ENCODE measurements at places on chromosomes 5 and 9.

DNA sequence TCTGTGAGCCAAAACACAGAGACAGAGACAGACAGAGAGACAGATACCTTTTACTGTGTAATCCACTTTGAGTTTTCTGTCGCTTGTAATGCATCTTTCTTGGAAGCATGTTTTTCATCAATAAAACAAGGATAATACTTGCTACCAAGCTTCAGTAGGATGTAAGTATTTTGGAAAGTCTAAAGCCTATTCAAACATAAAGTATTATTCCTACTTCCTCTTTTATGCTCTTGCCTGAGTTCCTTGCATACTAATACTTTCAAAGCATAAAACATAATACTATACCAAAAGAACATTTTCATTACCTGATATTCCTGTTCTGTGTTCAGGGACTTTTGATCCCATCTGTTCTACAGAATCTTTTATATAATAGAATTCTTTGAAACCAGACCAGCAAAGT, 64.5 kb upstream of the SLC30A5 start:
- no peak for DNase-seq

- DNase-seq: peak; percentile 29
Measured at GRCh38 chr9:130995086-130996011, 13.6 kb upstream of the LAMC3 start.

DNA sequence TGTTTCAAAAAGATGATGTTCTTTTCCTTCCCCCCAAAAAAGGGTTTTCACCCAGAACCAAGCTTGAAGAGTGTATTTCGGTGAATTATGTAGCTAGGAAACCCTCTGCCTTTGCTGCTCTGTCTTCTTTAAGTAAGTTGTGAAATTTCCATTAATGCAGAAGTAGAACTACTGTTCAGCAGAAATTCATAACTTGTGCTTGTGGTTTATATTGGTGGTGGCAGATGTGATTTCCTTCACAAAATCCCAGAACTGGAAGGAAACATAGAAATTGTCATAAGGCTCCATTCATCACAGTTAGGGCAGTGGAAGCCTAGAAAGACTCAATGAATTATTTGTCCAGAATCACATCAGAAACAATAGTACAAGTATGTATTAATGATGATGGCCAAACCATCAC, 42.1 kb upstream of the DAB2 start:
- DNase-seq: no peak

GRCh38 chr5:61599370-61600122, 267.5 kb downstream of the ZSWIM6 start:
- peak; percentile 48 for DNase-seq

DNA sequence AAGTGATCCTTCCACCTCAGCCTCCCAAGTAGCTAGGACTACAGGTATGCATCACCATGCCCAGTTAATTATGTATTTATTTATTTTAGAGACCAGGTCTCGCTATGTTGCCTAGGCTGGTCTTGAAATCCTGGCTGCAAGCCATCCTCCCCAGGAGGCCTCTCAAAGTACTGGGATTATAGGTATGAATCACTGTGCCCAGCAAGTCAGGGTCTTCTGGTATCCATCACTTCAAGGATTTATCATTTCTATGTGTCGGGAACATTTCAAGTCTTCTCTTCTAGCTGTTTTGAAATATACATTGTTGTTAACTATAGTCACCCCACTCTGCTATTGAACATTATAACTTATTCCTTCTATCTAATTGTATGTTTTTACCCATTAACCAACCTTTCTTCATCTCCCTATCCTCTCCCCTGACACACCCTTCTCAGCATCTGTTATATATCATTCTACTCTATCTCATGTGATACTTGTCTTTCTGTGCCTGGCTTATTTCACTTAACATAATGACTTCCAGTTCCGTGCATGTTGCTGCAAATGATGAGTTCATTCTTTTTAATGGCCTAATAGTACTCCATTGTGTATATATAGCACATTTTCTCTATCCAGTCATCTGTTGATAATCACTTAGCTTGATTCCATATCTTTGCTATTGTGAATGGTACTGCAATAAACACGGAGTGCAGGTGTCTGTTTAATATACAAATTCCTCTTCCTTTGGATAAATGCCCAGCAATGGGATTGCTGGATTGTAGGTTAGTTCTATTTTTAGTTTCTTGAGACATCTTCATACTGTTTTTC, 26.4 kb downstream of the UTP15 start:
- no peak for DNase-seq

DNA sequence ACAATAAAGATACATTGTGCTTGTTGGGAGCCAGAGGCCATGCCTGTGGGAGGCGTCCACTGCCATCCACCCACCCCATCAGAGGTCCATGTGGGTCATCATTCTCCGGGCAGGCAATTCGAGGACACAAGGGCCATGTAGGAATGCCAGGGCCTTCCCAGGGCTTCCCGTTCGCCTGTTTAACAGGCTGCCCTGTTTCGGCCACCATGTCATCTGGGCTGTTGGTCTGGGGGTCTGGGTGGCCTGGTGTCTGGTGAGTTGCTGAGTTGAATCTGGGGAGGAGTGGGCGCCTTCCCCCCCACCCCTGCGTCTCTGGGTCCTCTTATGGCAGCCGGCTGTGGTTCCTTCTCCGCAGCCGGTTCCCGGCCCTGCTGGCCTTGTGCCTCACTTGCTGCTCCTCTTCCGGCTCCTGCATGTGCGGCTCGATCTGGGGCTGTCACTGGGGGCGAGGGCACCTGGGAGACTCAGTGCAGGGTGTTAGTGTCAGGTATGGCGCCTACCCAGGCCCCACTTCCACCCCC, 117.4 kb downstream of the WNK2 start:
- DNase-seq: no peak

DNA sequence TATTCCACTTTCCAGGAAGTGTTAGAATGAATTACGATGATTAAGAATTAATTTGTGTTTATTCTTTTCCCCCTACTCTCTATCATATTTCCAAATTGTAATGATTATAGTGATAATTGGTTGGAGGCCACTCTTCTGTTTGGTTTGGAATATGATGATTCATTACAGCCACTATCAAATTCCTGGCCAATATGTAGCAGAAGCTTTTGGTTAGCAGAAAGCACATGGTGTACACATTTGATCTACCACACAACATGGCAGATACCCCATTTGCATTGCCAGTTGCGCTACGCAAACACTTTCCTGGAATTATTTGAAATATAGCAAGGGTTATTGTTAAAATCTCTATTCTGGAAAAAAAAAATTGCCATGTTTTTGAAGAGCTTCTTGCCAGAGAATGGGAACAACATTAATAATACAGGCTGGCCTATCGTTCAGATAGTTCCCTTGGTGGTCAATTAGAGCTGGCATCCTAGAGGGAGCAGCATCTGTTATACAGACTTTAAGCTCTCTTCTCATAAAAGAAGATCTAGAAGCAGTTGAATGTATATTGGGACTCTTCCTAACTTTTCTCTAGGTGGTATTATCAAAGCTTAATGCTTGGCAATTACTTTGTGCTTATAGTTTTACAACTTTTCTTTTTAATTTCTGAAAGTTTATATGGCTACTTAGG, 455.0 kb upstream of the ACTBL2 start:
- no peak for DNase-seq

DNA sequence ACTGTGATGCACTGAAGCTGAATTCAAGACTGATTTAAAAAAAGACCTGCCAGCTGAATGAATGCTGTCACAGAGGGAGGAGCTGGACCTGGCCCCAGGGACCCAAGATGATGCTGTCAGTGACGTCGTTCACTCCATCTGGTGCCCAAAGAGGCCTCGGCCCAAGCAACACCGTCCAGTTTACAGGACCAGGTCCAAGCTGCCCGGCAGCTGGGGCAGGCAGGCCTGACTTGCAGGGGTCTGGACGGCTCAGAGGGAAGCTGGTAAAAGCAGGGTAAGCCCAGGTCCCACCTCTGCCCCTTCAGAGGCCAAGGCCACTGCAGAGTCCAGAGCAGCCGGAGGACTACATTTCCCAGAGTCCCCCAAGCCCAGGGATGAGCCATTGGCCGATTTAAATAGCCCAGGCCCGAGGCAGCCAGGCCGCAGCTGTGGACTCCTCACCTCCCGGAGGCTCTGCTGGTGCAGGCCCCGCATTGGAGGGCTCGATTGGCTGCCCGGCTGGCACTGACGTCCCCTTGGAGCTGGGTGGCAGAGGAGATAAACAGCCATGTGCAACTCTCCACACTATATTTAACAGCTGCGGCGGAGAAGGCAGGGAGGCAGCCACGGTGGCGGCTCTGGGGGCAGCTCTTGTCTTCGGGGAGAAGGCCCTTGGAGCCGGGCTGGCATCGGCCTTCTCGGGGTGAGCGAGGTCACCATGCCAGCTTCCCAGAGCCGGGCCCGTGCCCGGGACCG, at the start of gene PLPP7:
TSS of gene PLPP7 (plus strand) at position 423 of the 735 bp plus-strand sequence. CDS start at position 698, 275 bp downstream.
- peak; percentile 59 for DNase-seq

DNA sequence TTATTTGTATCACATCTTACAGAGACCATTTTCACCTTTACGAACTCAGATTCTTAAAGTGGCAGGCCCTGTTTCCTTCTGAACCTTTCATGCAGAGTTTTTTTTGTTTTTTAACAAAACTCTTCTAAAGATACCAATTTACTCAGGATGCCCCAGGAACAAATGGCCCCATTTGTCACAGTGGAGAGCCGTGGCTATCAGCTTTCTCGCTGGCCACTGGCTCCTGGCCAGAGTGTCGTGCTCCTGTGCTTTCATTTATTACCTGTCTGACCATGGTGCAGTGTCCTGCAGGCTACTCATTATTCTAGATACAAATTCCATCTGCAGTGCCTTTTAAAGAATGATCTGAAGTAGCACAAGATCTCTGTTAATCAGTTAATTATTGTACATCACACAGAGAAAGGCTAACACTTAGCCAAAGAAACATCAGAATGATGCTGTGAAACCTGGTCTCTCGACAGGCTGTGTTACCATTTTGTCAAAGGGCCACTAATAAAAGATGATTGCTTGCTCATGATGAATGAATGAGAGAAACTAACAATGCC, 27.8 kb downstream of the ADRA1B start:
- no peak for DNase-seq

- no peak for DNase-seq
Measured at GRCh38 chr5:161190086-161190485, 338.1 kb upstream of the ATP10B start.

- DNase-seq: no peak
Measured at GRCh38 chr5:113693701-113694100, 180.2 kb downstream of the YTHDC2 start.

GRCh38 chr9:131578731-131579504, 33.6 kb downstream of the PRRT1B start:
- no peak for DNase-seq

DNA sequence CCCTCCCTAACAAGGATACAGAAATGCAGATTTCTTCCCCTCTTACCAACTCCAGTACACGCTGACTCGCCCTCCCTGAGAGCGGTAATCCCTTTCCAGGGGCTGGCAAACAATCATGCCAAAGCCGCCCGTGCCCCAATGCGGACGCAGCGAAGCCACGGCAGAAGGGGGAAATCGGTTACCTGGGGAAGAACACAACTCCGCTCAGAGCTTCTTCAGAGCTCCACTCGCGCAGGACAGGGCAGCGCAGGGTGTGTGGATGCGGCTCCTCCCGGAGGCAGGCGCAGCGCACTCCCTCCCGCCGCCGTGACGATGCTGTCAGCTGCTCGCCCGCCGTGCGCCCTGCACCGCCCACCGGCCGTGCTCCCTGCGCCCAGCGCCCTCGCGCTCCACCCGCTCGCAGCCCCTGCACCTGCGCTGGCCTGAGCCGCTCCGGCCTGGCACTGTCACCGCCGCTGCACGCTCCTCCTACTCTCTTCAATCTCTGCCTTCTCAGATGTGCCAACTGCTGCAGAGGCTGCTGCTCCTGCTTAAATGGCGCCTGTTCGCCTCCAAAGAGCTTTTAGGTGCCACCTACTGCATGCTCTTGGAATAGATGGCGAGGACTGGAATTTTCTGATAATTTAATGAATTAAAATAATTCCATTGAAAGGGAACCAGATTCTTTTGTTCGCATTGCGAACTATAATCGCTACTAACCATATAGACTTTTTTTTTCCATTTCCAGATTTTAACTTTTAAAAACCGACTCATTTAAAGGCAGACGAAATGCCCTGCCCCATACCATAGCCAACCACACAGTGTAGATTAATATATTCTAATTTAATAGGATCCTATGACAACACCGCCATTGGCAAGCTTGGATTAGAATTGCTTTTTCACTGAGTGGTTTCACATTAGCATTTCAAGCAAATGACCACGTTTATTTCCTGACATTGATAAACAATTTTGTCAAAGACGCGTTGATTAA, at the start of gene DIRAS2:
TSS of gene DIRAS2 (minus strand) at position 255 of the 970 bp plus-strand sequence. CDS start 28,997 bp downstream, outside the sequence.
- peak; percentile 89 for DNase-seq

DNA sequence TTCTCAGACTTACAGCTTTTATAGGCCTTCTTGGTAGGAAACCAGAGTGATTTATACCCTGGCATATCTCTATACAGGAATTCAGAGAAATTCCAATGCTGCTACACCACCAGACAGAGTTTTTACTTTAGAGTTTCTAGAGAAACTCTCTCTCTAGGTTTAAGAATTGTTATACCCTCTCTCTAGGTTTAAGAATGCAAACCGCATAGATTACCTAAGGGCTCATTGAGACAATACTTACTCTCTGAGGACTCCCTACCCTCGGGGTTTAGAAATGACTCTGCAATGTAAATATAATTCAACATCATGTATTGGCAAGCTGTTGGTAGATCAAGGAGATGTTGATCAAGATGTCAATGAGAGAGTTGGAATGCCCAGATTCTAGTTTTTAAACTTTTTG, 15.3 kb upstream of the ELAVL2 start:
- DNase-seq: no peak

DNA sequence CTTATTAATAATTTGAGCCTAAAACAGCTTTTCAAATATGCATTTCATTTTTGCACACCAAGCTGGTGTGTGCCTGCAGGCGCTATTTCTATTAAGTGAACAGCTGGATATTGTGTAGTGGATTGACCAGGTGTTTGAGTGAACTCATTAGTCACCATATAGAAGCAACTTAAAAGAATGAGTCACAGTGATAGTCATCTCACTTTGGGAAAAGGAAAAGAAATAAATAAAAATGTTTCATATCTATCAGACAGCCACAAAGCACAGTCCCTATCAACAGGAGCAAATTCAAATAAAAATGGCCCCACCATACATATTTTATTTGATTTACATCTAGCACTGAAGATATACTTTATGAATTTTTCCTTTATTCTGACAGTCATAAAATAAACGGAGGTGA, 456.5 kb upstream of the CDH9 start:
- DNase-seq: no peak

DNA sequence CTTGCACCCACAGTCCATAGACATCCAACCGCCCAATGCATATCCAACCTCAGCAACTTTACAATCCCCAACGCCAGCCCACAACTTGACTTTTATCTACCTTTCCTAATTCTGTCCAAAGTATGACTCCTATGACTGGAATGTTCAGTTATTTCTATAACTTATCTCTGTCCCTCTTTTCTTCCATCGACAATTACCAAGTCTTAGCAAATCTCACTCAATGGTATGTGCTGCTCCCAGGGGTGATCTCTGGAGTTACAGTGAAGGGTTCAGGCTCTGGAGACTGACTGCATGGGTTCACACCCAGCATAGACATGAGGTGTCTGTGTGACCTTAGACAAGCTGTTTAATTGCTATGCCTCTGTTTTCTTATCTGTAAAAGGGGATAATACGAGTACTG, 106.9 kb downstream of the SPOCK1 start:
- DNase-seq: no peak

GRCh38 chr9:89484475-89485404, 13.2 kb downstream of the SEMA4D start:
- DNase-seq: no peak

- DNase-seq: no peak
Measured at GRCh38 chr9:25681266-25681665, 3.0 kb upstream of the TUSC1 start.

- DNase-seq: no peak
Measured at GRCh38 chr5:42832060-42832459, 20.4 kb upstream of the SELENOP start.
